Liver (tissue), 10 donors: ENCODE measurements at places on chromosomes 1 and 21. TPM values are rescaled to one million over a fixed set of nuclear protein-coding genes. Genes with fewer than 3 reads are reported as not detected.

CDK11A gene
- total RNA-seq, result 17.0 TPM

HTR6 gene
- not detected for total RNA-seq

CFAP74 gene
- not detected for total RNA-seq

HES3 gene
- not detected for total RNA-seq

AMY1A gene
- not detected for total RNA-seq

NPPB gene
- total RNA-seq, result not detected

ALPL gene
- 3.3 TPM for total RNA-seq

SIK1 gene
- total RNA-seq, result 1.8 TPM

SF3B4 gene
- 10.1 TPM for total RNA-seq

MYCBP gene
- total RNA-seq, result 8.2 TPM

OR2T4 gene
- not detected for total RNA-seq

ATP1A4 gene
- total RNA-seq, result not detected

CACNA1E gene
- total RNA-seq, result under 0.01 TPM

RNF11 gene
- total RNA-seq, result 102 TPM

STMN1 gene
- 40.1 TPM for total RNA-seq

RPTN gene
- not detected for total RNA-seq

RASSF5 gene
- total RNA-seq, result 10.0 TPM

LYPD8 gene
- total RNA-seq, result not detected

PGBD5 gene
- total RNA-seq, result 3.2 TPM

ANKRD65 gene
- 0.17 TPM for total RNA-seq

RPE65 gene
- total RNA-seq, result not detected

ADAMTS4 gene
- 0.28 TPM for total RNA-seq

RIIAD1 gene
- total RNA-seq, result not detected

CYP4B1 gene
- 0.59 TPM for total RNA-seq

S100A2 gene
- not detected for total RNA-seq

GPR37L1 gene
- total RNA-seq, result not detected

AIM2 gene
- total RNA-seq, result 0.42 TPM

FGR gene
- total RNA-seq, result 7.8 TPM

TCHH gene
- 0.33 TPM for total RNA-seq

KRTAP11-1 gene
- not detected for total RNA-seq

ZNF436 gene
- total RNA-seq, result 5.4 TPM

FCRL1 gene
- 0.50 TPM for total RNA-seq

IPO13 gene
- total RNA-seq, result 9.1 TPM

S100A8 gene
- 99.3 TPM for total RNA-seq
